ENCODE measurements at places on chromosomes 12 and 14.
A peak's percentile ranks its signal among the peaks of the same experiment; 100 is the strongest.

DNA sequence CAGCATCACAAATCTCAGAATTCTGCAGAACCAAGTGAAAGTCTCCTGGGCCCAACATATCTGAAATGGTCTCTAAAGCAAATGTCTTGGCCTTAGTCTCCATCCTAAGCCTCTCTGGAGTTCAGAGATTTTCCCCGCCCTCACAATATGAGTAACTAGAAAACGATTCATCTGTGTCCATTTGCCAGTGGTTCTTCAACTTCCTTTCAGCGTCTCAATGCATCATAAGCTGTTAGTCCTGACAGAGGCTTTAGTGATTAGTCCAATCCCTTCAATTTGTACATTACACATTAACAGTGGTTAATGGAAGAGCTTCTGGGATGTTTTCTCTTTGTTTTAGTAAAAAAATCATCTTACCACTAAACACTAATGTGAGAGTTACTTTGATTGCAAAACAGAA is 17.4 kb downstream of the NPC2 start:
- DNase-seq, result peak; percentile 66

DNA sequence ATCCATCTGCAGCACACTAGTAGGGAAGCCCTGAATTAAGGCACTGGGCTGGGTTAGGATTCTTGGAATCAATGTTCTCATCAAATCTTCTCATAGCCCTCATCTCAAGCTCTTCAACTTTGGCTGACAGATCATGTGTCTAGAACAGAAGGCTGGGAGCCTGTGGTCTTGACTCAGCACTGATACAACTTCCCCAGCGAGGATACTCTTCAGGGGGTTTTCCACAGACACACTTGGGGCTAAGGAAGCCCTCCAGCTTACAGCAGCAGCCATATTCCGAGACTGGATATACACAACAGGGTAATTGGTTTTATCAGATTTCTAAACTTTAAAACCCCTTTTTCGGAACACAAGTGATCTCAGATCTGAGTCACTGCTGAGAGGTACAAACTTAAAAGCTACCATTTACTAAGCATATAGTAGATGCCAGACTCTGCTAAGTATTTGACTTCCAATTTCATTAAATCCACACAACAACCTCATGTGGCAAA is 3.5 kb downstream of the FMNL3 start:
- DNase-seq, result peak; percentile 74

DNA sequence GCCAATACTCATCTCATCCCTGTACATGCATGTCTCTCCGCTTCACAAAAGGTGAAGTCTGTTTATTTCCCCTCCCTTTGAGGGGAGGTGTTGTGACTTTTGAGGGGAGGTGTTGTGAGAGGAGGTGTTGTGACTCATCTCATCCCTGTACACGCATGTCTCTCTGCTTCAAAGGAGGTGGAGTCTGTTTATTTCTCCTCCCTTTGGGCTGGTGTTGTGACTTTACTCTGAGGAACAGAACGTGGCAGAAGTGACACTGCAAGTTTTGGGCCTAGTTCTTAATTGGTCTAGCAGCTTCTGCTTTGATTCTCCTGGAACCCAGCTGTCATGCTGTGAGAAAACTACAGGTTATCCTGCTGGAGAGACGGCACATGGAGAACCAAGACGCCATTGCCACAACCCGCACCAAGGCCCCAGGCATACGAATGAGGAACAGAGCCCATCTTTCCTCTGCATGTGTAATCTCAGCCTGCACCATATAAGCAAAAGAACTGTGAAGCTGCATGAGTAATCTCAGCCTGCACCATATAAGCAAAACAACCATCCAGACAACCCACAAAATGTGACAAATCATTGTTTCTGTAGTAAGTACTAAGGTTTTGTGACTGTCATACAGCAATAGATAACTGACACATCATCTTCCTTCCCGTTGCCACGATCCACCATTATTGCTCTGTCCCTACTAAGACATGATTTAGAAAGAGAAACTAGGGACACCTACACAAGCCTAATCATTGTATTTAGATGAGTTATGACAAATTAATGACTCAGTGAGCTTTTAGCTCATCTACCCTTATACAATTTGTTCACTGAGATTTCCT is 30.0 kb downstream of the GALNT4 start:
- DNase-seq, result peak; percentile 9

- no peak for DNase-seq
Observed at GRCh38 chr14:42428996-42429395, 822.3 kb downstream of the LRFN5 start.

DNA sequence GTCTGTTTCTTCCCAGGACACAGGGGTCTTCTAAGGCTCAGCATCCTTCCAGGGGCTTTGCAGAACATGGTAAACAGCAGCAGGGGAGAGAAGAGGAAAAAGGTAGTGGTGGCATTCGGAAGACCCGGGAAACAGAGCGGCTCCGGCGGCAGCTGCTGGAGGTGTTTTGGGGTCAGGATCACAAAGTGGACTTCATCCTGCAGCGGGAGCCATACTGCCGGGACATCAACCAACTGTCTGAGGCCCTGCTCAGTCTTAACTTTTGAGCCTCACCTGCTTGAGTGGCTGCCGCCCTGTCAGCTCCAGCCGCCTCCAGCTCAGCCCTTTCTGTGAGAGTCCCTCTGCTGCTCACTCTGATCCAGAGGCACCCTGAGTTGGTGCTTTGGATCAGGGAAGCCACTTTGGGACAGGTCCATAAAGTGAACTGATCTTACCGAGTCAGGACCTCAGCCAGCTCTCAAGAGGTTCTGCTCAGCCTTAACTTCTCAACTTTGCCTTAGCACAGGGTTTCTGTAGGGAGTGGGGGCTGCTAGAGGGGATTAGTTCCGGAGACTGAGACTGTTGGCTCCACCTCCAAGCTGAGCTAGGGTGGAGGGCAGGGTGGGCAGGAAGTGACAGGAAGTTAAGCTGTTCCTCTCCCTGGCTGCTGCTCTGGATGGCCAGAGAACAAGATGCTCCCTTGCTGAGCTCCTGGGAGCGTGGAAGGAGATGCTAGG is 5.4 kb downstream of the SDR39U1 start:
- DNase-seq, result no peak

DNA sequence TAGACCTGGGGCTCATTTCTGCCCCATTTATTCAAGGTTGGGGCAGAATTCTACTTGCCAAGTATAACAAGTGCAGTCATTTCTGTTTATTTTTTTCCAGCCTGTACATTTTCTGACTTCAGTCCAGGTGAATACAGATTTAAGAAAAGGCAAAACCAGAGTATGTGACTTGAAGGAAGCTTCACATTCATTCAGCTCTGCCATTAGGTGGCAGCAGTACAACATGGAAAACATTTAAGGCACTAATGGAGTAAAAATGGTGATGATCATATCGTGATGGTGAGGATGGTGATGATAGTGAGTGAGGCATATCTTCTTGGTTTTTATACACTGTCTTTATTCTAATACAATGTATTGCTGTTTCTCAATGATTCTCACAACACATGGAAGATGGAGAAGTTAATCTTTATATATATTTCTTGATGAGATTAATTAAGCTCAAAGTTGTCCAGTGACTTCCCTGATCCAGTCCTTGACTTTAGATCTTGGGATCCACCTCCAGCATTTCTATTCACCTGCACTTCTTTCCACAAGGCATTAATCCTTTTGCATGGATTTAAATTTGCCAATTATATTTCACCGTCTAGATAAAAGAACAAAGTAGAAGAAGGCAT is 176.7 kb upstream of the SEL1L start:
- DNase-seq, result no peak

- DNase-seq, result no peak
Observed at GRCh38 chr14:23348297-23348655, 4.4 kb downstream of the SLC22A17 start.

- DNase-seq, result no peak
Observed at GRCh38 chr14:58215191-58215914, 15.4 kb downstream of the ACTR10 start.

GRCh38 chr12:30438601-30439041 is 257.0 kb downstream of the IPO8 start:
- no peak for DNase-seq

DNA sequence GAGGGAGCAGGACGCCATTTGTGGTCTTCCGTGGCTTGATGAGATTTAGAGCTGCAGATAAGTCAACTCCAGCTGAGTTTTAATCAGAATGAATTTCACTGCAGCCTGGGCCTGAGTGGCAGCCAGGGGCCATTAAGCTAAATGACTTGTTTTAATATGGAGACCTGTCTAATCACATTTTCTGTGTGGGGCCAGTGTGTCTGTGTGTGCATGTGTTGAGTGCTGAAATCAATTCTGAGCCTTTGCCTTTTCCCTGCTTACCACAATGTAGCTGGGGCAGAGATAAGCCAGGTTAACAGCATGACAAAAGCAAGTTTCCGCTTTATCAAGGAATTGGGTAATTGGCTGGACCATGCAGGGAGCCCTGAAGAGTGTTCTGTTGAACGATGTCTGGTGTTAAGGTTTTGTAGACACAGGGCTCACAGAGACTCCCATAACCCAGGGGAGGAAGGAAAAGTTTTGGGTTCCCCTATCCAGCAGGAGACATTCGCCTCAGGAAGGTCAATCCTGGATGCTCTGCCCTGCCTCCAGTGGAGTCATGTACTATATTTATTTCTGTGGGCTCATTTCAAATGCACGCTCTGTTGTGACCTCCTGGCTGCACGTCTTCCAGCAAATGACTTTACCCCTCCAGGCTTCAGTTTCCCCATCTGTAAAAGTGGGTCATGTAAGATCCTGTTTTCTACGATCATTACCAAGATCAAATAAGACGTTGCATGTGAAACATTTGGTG is 24.2 kb downstream of the RPH3A start:
- DNase-seq, result no peak

GRCh38 chr12:59250766-59251165 is 330.5 kb upstream of the LRIG3 start:
- no peak for DNase-seq

DNA sequence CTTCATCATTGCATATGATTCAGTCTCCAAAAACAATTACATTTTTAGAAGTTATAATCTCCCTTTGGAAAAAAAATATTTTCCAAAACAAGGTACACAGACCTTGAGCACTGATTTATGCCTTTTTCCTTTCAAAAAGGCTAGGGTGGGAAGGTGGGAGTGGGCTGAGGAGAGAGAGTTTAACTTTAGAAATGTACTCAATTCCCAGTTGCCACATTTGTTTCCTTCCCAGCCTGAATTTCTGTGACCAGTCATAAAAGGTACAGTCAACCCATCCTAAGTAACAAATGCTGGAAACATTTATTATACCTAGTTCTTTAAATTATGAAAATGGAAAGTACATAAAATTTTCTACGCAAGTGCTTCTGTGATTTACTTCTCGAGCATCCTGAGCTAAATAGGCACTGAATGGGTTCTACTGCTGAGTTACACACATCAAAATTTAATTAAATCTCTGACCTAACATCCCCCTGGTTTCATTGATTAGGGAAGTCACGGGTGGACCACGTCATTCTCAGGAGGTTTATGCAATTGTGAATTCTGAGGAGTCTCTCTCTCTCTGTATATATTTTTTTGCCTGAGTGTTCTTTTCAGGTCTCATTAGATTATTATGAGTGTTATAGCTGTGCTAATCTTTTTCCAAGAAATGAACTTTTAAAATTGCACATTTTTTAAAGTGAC is 371.8 kb downstream of the BTG1 start:
- no peak for DNase-seq

DNA sequence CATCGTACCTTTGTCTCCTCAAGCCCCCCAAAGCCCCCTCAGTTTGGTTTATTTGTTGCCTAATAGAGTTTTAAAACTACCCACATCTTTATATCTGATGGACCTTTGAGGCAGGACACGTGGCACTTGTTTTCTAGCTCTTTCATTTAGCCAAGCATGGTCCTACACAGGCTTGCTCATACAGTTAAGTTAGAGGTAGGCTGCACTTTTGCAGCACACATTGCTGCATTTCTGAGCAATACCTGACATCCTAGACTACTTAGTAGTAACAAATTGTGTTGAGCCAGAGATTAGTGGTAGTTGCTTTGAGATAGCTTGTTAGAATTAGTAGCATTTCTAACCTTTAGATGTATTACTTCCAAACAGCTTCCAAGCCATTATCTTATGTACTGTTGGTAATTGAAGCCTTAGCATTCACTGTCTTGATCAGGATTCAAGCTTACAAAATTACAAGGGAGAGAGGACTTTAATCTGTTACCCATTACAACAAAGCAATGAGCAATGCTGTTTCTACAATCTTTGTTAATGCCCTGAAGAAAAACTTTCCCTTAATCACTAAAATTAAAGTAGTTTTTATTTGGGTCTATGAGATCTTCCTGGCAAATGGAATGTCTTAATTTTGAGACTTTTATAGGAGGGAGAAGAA is 96.6 kb downstream of the WNK1 start:
- no peak for DNase-seq

DNA sequence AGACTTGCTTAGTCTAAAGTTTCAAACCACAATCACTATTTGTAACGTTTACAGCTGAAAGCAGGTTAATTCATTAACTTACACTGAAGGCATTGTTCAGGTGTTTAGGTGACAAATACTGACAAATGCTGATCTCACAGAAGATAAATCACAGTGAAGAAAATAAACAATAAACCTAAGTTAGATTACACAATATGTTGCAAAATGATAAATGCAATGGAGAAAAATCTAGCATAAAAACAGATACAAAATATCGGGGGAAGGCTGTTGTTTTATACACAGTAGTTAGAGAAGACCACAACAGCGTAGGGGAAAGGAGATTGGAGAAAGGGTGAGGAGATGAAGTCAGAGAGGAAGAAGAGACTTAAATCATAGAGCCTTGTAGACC is 3.0 kb downstream of the SCAF11 start:
- DNase-seq, result no peak

- DNase-seq, result no peak
Observed at GRCh38 chr14:99047441-99048031, 224.5 kb downstream of the BCL11B start.

DNA sequence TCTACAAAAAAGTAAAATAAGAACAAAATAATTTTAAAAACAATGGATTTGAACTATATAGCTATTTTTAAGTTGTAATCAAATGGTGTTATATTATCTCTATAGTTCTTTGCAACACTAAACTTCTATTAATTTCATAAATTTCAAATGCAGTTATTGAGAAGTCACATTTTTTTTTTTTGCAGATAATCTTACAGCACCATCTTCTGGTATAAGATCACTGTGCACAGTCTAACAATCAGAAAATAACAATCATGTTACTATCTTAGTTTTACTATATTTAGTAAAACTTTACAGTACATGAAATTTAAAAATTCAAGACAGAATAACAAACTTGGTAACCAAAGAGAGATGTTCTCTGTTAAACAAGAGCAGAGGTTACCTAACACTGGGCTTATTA is 40.6 kb downstream of the GXYLT1 start:
- no peak for DNase-seq

- peak; percentile 9 for DNase-seq
Observed at GRCh38 chr12:12645485-12645884, 33.8 kb downstream of the CREBL2 start.

GRCh38 chr12:115885040-115885690 is 392.3 kb downstream of the MED13L start:
- no peak for DNase-seq

- no peak for DNase-seq
Observed at GRCh38 chr14:94382099-94382715, 6.2 kb downstream of the SERPINA1 start.

- DNase-seq, result peak; percentile 54
Observed at GRCh38 chr14:54713379-54713778, 146.5 kb downstream of the SAMD4A start.

DNA sequence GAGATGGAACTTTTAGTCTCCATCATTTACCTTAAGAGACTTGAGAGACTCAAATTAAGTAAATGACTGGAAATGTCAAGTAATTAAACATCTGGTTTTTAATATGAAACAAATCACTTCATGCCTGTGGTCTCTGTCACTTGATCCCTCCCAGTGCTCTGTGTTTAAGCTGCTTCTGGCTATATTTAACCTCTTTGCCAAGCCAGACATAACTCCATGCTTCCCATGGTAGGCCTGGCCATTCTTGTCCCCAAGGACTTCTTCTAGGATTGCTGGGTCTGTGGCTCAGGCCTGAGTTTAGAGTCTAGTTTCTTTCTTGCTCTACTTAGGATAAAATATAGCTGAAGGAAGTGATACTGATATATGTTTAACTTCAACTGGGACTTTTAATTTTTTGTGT is 1013.6 kb downstream of the FLRT2 start:
- DNase-seq, result no peak

Measured in stromal cell of bone marrow (primary cell).